ENCODE measurements at places on chromosomes 7 and 10.

DNA sequence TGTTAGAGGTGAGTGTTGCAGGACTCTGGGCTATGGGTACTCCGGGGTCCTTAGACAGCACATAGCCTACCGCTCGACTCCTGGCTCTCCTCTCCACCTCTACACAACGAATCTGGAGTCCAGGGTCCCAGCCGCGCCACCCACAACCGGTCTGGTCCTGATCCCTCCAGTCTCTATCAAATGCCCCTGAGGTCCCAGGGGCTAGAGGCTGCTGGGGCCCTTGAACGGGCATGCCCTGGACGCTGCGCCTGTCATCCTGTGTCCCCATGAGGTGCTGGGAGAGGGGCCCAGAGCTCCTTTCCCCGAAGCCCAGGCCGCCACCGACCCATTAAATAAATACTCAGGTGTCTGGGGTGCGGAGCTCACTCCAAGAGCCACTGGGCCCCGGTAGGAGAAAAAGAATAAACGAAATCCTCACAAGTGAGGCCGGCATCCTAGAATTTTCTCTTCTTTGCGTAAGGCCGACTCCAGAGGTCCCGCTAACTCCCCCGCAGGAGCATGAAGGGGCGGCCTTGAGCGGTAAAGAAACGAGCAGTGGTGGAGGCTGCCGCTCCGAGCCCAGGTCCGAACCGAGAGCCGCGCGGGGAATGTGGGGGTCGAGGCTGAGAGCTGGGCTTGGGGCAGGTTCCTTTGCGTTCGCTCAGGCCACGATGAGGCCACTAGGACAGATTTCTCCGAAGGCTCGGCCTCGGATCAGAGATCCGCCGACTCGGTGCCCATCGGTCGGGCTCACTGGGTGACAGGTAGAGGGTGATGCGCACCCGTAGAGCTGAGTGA lies 166.7 kb downstream of the NRF1 start:
- DNase-seq = no peak

DNA sequence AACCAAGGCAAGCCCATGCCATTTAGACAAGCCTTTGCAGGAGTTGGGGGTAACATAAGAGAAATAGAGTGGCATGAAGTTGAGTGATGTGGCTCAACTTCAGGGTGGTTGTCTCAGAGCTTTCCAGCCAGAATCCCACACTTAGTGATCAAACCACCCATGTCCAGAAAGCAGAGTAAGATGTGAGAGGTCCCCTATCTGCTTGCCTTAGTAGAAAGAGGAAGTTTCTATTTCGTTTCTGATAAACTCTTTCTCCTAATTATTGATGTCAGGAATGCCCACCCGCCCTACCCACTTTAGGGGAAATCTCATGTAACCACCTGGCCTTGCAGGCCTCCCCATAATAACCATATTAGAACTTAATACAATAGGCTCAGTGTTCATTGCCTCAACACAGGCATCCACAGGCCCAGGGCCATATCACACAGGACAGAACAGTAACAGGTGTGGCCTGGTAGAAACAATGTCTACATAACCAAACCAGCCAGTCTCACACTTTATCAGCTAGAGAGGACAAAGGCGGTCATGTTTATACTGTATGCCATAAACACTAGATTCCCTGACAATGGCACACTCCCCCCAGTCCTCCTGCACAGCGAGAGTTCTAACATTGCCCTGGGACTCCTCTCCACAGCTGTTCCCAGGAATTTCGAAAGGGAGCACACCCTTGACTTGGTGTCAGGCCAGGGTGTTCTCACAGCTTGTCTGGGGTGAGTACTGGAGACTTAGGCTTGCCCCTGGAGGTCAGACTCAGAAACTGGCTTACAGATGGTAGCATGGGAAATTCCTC lies 364.4 kb downstream of the CXCL12 start:
- no peak for DNase-seq

- DNase-seq = no peak
Observed at GRCh38 chr10:11563936-11564335, 47.5 kb downstream of the USP6NL start.

- DNase-seq = no peak
Observed at GRCh38 chr10:34018784-34019183, 684.3 kb upstream of the NRP1 start.

DNA sequence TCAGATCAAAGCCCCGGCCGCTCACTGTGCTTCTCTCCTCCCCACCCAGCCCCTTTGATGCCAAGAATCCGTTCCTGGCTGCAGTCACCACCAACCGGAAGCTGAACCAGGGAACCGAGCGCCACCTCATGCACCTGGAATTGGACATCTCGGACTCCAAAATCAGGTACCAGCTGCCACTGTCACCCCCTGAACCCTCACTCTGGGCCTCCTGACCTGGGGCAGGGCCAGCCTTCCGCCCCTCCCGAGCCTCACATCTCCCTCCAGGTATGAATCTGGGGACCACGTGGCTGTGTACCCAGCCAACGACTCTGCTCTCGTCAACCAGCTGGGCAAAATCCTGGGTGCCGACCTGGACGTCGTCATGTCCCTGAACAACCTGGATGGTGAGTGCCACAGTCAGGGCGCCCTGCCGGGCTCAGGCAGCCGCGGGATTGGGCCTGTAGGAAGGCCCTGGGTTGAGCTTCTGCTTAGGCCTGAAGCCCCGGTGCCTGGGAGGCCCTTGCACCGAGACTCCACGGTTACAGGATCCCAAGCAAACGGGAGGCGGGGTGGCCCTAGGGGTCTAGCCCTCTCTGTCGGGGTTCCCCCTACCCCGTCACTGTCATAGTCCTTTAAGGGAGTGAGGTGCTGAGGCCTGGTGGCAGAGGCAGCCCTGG lies 10.8 kb downstream of the TMEM120A start:
- no peak for DNase-seq

DNA sequence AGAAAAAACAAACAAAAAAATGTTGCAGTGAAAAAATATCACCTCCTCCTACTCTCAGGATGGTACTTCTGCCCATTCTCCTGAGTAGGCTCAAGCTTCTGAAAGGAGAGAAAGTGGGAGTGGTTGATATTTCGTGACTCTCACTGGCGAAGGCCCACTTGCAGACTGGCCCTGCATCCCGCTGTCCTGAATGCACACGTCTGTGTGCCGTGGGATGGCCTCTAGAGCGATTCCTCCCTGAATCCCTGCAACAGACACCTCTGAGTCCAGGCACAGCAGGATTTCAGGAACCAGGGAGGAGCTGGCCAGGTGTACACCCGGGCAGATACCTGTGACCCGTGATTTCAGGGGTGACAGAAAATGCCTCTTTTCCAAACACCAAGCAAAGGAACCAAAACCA lies 319.2 kb downstream of the DPP6 start:
- DNase-seq = no peak

DNA sequence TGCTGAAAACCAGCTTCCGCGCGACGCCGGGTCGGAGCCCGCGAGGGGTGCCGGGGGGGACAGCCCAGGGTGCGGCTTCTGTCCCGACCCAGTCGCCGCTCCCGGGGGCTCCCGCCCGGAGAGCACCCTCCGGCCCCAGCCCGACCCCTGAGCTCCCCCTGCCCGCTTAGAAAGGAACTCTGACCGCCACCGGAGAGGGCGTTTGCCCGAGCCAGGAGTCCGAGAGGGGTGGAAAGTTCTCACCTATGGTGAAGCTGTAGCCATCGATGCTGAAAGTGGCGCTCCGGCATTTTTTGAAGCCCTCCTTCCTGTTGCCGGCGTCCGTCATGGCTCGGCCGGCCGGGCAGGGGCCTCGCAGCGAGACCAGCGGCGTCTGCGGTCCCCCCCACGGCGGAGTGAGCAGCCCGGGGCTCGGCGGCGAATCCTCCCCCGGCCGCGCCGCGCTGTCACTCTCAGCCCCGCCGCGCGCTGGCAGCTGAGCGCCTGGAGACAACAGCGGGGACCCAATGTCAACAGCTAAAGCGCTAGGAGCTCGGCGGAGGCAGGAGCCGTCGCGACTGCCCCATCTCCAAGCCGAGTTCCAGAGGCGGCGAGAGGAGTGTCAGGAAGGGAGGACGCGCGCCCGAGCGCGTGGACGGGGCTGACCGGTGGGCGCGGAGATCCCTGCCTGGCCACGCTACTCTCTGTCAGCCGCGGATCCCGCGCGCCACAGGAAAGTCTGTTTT lies 191.6 kb downstream of the LSM5 start:
- peak; percentile 13 for DNase-seq

- no peak for DNase-seq
Observed at GRCh38 chr10:35608328-35608672, 3.2 kb downstream of the GJD4 start.

GRCh38 chr10:97341416-97341815 lies 6.9 kb upstream of the FRAT2 start:
- no peak for DNase-seq

DNA sequence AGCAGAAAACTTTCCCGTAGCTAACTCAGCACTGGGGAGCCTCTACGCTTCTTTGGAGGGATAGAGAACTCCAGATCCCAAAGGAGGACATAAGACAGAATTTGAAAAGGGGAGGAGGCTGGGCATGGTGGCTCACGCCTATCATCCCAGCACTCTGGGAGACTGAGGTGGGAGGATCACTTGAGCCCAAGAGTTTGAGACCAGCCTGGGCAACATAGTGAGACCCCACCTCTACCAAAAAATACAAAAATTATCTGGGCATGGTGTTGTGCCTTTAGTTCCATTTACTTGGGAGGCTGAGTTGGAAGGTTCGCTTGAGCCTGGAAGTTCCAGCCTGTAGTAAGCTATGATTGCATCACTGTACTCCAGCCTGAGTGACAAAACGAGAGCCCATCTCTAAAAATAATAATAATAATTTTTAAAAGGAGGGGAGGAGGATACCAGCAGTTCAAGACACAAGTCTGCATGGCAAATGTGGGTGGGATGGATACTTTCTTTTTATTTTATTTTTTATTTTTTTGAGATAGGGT lies 165.9 kb upstream of the SH2B2 start:
- DNase-seq = no peak

- DNase-seq = no peak
Observed at GRCh38 chr7:46979439-46979838, 602.5 kb downstream of the TNS3 start.

DNA sequence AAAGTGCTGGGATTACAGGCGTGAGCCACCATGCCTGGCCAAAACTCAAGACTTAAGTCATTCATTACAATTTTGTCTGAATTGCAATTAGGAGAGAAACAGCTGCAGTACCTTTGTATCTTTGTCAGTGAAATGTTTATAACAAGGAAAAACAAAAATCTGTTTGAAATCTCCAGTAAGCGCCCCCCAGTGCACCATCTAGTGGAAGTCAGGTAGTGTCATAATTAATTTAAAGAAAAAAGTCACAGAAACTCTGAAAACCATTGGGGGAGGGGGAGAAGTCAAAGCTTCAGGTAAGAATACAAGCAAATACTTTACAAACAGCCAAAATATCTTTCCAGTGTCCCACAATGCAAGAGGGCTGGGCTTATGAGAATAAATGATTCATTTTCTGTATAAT lies 2.8 kb downstream of the MPP7 start:
- DNase-seq = no peak

- DNase-seq = peak; percentile 50
Observed at GRCh38 chr10:60032723-60033122, 126.4 kb upstream of the CCDC6 start.

GRCh38 chr7:55145606-55146005 lies 126.8 kb downstream of the EGFR start:
- no peak for DNase-seq

DNA sequence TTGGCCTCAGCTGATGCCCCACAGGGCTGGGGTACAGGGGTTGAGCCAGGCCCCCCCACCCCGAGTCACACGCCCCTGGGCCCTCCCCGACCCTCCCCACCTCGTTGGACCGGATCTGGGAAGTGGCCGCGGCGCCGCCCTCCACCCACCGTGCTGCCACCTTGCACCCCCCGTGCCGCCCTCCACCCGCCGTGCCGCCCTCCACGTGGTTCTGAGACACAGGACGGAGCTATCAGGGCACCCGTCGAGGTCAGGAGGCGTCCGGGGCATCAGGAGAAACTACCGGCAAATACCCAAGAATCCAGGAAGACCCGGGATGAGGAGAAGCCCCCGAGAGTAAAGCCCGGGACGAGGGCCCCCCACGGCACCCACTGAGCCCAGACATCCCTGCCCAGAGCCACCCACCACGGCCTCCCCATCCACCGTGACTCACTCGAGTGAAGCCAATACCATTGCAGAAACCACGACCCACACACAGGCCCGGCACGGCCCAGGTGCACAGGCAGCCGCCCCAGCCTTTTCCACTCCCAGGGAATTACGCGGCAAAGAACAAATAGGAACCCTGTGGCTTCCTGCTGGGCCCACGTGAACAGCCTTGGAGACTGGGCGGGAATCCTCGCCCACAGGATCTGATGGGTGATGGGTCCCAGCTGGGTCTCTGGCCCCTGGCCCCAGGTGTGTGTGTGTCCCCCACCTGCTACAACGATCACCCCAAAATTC lies 34.0 kb downstream of the ADAP1 start:
- no peak for DNase-seq

DNA sequence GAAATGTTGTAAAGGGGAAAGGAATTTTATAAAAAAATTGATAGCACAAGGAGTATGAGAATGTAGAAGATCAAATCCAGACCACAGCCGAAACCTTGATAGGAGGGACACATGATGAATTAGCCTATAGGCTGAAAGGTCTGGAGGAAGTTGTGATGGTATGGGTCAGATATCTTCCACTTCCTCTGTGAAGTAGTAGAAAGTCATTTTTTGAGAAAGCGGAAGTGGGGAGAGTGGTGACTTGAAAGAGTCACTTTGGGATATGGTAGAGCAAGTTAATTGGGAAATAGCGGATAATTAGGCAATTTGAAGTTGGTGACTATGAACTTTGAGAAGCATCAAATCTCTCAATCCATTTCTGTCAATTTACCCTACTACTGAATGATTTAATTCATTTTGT lies 99.4 kb downstream of the GRM8 start:
- no peak for DNase-seq

- DNase-seq = no peak
Observed at GRCh38 chr7:143444785-143445184, 1.5 kb downstream of the TAS2R60 start.

DNA sequence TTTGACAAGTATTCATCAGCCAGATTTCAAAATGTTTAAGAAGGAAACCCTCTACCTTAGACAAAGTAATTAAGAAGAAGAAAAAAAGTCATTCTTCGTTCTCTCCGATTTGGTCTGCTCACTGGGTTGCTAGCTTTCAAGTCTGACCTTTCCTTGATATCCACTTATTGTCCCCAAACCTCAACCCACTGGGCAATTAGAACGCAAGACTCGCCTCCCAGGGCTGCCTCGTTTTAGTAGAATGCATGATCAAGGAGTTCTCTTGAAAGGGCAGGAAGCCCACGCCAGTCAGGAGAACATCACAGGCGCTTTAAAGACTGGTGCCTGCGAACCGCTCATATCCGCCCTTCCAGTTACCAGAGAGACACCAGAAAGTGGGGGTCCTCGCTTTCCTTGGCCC lies 637.7 kb downstream of the PARD3 start:
- DNase-seq = no peak

Measured in GM03348 (cell line).